ENCODE measurements at places on chromosomes 6 and 20.

DNA sequence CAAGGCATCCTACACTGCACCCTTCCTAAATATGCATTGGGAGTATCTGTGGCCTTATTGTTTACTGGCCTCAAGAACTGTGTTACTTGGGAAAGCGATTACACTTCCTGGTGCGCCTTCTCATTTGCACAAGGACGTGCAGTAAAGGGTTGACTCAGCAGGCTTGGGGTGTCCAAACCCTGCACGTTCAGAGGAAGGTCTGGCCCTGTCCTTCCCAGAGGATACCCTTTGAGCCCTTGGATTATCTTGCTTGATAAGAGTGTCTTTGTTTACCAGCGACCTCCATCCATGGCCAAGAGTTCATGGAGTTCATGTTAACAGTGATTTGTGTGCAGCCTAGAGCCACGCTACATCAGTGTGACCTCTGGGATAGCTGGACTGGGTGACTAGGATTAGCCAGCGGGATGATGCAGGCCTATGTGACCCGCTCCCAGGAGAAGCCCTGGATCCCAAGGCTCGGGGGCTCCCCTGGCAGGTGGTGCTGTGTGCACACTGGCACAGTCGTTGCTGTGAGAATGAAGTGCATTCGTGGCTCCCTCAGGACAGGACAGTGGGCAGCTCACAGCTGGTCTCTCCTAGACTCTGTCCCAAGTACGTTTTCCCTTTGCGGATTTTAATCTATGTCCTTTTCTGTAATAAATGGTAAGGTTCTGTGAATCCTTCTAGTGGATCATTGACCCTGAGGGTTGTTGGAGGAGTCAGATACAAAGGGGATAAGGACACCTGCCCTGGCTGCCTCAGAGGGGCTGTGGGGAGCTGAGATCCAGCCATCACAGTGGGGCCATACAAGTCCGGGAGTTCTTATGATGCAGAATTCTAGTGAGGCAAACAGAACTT lies 73.5 kb downstream of the TTLL2 start:
- no peak for DNase-seq

GRCh38 chr6:166251655-166252054 lies 56.5 kb downstream of the PRR18 start:
- no peak for DNase-seq

GRCh38 chr6:128516514-128516898 lies 3.9 kb downstream of the PTPRK start:
- no peak for DNase-seq

DNA sequence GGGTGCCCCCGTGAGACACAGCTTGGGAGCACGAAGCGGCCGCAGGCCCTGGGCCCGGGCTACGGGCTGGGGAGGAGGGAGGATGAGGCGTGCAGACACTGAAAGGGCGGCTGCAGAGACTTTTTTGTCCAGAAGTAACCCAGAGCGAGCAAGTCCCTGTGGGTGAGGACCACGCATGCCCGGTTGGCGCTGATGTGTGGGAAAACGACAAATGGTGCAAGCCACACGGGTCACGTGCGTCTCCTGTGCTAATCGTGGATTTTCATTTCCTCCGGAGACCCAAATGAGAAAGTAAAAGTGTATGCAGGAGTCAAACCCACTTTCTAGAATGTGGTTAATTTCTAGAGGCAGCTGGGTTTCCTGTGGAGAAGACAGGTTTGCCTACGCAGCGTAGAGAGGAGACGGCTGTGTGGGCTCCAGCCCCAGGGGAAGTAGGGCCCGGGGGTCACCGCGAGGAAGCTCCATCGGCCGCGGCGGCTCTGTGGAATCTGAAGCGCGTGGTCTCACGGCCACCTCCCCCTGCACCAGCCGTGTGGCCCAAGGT lies 19.0 kb downstream of the DLL1 start:
- DNase-seq = peak; percentile 93

DNA sequence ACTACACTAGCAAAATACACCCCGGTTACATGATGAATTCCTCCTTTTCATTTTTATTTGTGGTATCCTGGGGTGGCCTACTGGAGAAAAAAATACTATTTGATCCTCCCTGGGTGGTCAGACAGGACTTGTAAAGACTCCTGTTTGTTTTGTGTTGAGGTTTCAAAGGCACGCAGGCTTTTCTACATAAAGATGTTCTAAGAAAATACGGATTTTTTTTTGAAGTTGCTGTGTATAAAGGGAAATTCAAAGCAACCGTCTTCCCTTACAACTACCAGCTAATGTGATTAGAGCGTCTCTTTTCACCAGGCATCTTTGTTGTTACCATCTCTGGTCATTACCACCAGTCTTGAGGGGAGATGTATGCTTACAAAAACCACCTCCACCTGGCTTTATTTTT lies 187.1 kb downstream of the SOX4 start:
- no peak for DNase-seq

DNA sequence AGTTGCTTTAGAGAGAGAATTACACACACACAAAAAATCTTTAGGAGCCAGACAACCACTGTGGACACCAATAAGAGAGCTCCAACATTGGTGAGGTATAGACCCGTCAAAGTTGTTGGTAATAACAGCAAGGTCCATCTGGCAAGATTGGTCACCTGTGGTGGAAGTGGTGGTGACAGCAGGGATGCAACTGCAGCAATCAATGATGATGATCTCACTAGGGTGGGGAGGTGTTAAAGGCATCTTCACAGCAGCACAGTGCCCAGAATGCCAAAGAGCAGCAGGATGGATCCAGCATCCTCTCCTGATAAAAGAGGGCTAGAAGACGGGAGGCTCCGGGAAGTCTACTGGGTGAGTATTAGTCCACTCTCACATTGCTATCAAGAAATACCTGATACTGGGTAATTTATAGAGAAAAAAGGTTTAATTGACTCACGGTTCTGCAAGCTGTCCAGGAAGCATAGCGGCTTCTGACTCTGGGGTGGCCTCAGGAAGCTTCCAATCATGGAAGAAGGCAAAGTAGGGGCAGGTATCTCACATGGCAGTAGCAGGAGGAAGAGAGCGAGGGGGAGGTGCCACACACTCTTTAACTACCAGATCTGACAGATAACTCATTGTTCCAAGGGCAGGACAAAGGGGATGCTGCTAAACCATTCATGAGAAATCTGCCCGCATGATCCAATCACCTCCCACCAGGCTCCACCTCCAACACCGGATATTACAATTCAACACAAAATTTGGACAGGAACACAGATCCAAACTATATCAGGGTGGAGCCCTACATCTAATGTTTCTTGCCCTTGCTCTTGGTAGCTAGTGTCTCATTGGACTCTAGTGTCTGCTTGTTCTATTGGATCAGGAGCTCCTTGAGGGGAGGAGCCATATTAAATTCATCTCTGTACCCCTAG lies 48.9 kb downstream of the KLHL31 start:
- DNase-seq = no peak

DNA sequence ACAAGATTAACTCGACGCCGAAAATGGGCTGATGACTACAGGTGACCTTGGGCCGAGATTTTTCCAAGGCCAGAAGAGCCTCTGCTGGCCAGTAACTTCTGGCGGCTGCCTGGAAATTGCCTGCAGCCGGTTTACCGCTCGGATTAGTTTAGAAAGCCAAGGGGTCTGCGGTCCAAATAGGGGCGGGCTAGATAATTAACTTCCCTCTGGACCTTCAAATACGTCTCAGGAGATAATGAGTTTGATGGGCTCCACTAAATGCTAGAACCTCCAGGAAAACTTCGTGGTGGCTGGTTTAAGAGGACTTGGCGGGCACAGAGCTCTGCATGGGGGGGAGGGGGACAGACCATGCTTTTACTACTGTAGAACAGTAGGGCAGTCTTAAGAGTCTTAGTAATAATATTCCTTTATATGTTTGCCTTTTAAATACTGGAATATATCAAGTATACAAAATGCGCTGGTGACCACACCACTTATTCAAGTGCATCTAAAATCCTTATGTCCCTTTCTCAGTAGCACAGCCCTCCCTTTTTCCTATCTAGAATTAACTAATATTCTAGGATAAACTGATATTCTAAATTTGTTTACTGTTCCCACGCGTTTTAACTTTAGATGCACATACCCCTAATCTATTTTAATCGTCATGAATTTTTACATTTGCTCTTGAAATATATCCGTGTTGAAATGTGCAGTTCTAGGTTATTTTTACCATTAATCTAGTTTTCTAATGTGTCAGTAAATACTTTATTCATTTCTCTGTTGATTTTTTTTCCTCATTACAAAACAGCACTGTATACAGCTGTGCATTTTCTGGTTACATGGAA lies 107.5 kb upstream of the PRSS16 start:
- no peak for DNase-seq

DNA sequence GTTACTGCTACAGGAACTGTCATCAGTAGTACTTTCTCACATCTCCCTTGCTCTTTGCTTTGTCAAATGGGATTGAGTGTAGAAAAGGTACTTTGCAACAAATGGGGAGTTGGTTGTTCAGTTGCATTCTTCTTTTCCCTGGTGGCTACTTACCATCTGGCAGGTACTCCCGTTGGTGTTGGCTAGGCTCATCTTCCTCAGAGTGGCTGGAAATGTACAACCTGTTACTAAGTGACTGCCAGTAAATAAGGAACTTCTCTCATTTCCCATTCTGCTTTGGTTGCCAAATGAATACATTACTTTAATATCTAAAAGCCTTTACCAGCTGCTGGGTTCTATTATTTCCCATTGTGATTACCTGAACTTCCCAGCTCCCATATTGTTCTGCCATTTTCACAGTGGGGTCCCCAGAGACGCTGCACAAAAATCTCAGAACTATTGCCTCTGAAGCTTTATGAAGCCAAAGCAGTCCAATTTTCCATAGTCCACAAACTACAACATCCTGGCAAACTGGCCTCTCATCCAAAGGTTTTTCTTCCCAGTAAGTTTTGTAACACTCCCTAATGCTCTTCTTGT lies 229.7 kb upstream of the HTR1E start:
- DNase-seq = no peak

GRCh38 chr20:46087161-46087560 lies 2.6 kb downstream of the NCOA5 start:
- no peak for DNase-seq

GRCh38 chr6:89952105-89952671 lies 57.9 kb downstream of the GJA10 start:
- no peak for DNase-seq

- DNase-seq = no peak
Measured at GRCh38 chr6:139442188-139442671, 67.8 kb upstream of the CITED2 start.

Measured in GM19239 (cell line).